GM18507 (cell line): ENCODE measurements at places on chromosomes 4 and X.

GRCh38 chr4:121989715-121990114 lies 37.9 kb upstream of the TRPC3 start:
- DNase-seq, result no peak

DNA sequence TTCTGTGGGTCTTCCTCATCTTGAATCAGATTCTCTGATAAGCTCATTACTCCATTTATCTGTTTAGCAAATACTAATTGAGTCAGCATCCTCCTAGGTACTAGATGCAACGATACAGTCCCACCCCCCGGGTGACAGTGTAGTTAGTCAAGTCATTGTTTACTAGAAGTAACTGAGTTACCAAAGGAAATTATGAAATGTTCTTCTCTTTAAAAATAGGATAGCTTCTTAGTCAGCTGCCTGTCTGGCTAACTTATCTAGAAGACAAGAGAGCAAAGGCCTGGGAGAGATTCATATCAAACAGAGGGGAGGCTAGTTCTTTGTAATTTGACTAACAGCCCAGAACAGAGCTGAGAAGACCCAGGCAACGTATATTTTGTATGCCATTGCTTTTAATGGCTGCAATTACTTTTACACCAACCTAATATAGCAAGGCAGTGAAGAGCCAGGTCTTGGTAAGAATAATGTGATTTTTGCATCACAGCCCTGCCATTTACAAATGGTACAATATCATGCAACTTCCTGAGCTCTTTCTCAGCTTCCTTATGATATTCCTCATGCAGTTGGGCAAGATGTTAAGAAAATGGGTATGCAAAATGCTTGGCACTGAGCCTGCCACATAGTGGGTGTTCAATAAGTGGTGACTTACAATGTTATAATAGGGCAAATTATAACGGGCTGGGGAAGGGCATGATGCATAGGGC lies 149.9 kb downstream of the CHIC2 start:
- no peak for DNase-seq

- DNase-seq, result no peak
Observed at GRCh38 chr4:126800575-126801141, 832.1 kb upstream of the INTU start.

GRCh38 chr4:118743867-118744266 lies 58.7 kb downstream of the METTL14 start:
- DNase-seq, result no peak

DNA sequence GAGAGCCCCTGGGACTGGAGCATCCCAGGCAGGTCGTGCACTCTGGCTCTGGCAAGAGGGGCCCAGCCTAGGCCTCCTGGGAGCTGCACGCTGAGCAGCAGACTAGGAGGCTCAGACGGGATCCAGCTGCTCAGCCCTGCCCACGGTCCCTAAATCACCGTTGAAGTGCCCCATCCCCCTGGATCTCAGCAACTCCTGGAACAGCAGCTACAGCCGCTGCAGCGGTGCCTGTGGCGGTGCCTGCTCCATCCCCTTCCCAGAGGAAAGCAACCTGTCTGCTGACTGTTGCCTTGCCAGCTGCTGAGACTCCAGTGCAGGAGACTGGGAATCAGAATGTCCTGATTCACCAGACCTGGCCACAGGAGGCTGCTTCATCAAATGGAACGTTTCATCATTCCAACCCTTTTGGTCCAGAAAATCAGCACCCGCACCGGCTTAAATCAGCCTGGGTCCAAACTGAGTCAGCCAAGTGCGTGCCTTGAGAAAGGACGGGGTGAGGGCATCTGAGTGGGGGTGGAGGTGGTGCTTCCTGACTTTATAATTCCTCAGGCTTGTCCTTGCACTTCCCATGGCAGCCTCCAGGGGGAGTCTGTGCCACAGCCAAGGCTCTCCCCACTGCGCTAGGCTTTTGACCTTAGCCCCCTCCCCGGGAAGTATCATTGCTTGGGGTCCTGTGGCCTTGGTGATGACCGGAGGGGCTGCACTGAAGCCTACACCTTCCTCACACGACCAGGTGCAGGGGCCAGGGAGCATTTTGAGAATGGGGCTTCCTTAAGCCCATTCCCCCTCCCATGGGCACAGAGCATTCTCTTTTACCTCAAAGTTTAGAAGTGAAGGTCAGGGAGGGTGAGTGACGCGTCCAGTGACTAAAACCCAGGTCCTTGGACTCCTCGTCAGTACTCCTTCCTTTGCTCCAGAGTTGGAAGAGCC lies 6.5 kb downstream of the ZNF185 start:
- peak; percentile 7 for DNase-seq

- no peak for DNase-seq
Observed at GRCh38 chr4:76691807-76692582, 205.9 kb downstream of the SOWAHB start.
